ENCODE measurements at places on chromosomes 6 and 20. TPM values are rescaled to one million over a fixed set of nuclear protein-coding genes. Genes with fewer than 3 reads are reported as not detected.

DNA sequence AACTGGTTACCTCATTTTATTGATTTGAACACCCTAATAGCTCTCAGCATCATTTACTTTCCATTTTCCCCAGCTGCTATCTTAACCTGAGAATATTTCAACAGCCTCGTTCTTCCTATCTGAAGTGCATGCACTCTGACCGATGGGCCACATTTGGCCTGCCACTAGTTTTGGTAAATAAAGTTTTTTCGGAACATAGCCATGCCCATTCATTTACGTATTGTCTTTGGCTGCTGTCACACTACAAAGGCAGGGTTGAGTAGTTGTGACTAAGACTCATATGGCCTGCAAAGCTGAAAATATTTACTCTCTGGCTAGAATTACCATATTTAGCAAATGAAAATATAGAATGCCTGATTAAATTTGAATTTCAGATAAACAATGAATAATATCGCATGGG is 10.8 kb downstream of the ADGRF4 start:
- DNase-seq: no peak

DNA sequence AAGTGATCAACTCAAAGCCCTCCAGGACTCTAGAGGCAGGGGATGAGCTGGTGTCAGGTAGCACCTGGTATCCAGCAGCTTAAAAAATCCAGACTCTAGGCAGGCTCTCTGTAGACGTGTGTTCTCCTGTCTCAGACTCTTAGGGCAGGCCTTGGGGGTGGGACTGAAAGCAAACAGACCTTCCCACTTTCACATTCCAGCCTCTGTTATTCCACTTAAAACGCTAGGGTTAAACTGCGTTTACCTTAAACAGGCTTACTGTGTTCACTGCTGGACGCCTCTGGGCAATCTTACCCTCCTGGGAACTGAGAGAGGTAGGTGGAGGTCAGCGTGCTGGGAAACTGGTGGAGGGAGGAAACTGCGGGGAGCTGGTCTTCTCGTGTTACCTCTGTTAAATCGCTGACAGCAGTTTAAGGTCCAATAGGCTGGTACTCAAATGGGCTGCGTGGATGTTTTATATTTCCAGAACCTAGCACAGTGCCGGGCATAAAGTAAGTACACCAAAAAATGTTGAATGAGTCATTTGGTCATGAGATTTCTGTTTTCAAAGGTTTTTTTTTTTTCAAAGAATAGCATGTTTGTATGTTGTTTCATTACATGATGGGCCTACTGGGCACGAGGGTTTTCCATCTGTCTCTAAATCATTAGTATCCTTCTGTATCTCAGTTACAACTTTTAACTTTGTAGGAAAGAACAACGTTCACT is at the start of gene GCNT2:
Gene GCNT2, plus strand, starts transcription at position 248 of the 705 bp plus-strand sequence. CDS start 7,561 bp downstream, outside the sequence.
- DNase-seq: no peak

- no peak for DNase-seq
Observed at GRCh38 chr6:43983632-43984031, 143.6 kb downstream of the MRPL14 start.

DNA sequence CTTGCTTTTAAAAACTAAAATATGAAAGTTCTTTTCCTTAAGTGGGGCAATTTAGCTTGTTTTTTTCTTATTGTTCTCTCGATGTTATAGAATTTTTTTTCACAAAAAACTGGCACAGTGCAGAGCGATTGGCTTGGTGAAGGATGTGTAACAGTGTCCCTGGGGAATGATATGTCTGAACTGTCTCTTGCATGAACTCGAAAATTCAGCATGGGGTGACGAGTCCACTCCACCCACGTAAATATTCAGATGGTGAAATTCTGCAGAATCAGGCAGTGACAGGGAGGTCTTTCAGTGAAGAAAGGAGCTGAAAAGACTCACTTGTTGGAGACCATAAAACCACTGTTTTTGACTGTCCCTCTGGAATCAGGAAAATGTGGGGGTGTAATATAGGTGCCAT is 505.3 kb downstream of the MMUT start:
- DNase-seq: no peak

DNA sequence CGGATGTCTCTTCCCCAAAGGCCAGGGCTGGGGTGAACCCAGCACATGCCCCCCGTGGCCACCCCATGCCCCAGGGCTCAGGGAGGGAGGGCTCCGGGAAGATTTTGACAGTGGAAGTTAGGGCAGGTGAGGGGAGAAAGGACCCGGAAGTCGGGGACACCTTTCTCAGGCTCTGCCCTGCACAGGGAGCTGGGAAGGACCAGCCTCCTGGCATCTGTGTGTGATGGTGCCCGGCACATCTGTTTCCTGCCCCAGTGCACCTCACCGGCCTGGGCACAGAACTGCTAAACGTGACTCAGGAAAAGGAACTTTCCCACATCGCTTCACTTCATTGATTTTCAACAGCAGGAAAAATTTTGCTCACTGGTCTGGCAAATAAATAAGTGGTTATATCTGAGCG is 141.1 kb upstream of the AFDN start:
- DNase-seq: no peak

GRCh38 chr6:103018426-103018825 is 1624.9 kb downstream of the GRIK2 start:
- DNase-seq: no peak

GRCh38 chr6:127514179-127514772 is 4.9 kb downstream of the MTCL3 start:
- no peak for DNase-seq

- DNase-seq: no peak
Observed at GRCh38 chr6:160077526-160077925, 44.1 kb upstream of the SLC22A1 start.

GRCh38 chr6:161031721-161032495 is 40.3 kb downstream of the MAP3K4 start:
- DNase-seq: no peak

- no peak for DNase-seq
Observed at GRCh38 chr6:10552270-10552810, 31.2 kb downstream of the GCNT2 start.

GRCh38 chr6:97726378-97726777 is 443.4 kb upstream of the MMS22L start:
- no peak for DNase-seq

GRCh38 chr6:31763619-31763940 is 1.1 kb downstream of the SAPCD1 start:
- DNase-seq: no peak

DNA sequence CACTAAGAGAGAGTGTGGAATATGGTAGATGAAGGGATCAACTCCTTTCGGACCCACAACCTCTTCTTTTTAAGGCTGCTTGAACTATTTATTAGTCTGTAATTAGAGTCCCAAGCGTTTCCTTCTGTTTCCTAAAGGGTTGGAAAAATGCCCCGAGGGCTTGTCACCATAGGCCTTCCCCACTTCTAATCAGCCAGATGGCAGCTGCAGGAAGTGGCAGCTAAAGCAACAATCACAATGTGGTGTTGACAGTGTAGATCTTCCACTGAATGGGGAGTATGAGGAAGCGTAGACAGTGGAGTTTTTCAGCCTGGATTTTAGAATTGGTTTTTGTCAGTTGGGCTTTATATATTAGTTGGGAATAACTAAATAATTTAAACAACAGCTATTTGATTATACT is 40.6 kb downstream of the SLC35D3 start:
- no peak for DNase-seq

DNA sequence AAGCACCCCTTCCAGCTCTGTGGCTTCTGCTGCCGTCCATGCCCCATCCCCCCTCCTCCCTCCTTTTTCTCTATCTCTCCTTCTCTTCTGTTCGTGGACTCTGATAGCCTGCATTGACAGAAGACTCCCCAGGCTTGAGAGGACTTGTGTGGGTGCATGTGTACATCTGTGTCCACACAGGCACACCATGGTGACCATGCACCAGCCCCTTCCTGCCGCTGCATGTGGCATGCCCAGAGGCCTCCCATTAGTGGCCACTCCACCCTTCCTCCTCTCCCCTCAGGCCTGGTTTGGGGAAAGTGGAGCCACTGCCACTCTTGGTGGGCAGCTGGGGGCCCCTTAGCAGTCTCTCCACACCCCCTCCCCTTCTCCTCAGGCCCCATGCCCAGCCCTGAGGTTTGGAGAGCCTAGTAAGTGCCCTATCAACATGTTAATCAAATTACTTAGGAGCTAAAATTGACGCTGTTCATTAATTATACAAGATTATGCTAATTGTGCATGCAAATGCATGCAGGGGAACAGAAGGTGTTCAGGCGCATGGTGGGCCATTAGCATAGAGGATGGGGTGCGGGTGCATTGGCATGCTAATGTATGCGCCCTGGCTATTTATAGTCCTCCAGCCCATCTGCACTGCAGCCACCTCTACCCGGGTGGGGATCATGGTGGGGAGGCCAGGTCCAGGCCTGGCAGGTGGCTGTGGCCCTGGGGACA is 45.9 kb downstream of the EBF4 start:
- no peak for DNase-seq

- DNase-seq: no peak
Observed at GRCh38 chr6:114008331-114008730, 37.4 kb upstream of the HDAC2 start.

DNA sequence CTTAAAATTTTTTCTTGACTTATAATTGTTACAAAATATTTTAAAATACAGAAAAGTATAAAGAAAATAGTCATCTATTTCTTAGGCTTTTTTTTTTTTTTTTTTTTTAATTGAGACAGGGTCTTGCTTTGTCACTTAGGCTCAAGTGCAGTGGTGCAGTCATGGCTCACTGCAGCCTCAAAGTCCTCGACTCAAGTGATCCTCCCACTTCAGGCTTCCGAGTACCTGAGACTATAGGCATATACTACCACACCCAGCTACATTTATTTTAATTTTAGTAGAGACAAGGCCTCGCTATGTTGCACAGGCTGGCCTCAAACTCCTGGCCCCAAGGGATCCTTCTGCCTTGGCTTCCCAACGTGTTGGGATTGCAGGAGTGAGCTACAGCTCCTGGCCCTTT is 5.3 kb upstream of the ACAT2 start:
- no peak for DNase-seq

DNA sequence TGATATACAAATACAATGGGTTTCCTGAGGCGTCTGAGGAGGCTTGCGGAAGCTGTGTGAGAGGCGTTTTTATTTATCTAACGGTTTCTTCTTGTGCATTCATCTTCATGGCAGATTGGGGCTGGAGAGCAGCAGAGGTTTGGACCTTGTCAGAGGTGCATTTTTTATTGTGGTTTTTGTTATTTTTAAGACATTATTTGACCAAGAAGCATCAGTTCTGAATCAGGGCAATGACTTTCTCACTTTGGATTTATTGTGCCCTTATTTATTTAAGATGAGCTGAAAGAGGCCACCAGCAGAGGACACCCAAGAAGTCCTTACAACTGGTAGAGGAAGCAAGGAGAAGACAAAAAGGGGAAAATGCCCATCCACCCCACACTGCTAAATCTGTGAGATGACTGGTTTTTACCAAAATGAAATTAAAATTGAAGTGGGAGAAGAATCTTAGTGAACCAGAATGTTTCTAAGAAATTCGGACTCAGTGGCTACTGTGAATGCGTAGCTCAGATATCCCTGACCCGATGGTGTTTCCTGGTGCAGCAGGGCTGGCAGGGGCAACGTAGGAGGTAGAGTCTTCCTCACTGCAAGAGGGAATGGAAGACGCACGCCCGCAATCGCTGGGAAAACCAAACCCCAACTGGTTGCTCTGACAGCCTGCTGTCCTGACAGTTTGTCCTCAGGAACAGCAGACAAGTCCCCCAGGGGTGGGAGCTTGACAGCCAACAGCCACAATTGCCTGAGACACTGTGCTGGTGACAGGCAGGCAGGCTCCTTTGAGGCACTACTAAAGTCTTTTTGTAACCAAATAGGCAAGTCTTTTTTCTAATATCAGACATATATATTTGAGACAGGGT is 14.2 kb downstream of the PRR18 start:
- DNase-seq: no peak

- peak; percentile 99 for DNase-seq
Observed at GRCh38 chr20:58907320-58908137, 55.0 kb downstream of the GNAS start.

DNA sequence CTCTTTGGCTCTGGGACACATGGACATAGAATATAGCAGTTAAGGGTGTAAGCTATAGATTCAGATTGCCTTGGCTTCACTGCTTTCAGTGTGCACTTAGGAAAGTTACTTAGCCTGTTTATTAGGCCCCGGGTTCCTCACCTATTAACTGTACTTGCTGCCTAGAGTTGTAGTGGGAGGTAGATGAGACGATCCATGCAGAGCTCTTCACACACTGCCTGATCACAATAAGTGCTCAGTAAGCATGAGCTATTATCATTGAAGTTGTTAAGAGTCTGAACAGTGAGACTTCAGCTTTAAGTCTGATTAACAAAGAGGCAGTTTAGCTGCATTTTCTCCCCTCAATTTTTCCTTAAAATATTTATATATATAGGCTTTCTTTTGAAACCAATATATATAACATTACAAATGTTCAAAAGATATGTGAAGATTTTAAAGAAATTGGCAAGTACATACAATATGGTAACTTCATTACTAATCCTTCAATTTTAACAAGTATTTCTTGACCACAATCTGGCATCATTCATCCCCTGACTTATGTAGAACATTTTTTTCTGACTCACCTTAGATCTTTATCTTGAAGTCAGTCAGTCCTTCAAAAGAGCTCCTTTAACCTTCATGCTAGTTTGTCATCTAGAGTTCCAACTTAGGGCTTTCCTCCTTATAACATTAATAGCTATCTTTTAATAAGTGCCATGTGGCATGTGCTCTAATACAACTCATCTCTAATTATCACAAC is 20.5 kb upstream of the SUPT3H start:
- no peak for DNase-seq

- peak; percentile 65 for DNase-seq
Observed at GRCh38 chr20:1313236-1313964, 15.5 kb downstream of the SDCBP2 start.

DNA sequence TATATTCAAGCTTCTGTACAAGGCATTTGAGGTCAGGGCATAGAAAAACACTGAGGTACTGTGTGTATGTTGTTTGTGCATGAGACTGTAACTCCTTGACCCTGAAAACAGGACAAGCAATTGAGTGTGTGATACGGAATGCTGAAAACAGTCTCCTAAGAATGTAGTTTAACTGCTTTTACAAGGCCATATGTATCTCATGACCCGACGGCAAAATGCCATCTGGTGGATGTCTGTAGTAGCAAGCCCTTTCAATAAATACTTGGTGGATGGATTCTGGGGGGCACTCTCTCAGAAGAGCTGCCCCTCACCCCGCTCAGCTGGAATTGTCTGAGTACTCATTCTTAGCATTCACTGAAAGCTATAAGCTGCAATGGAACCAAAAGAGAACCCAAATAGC is 69.3 kb upstream of the EYS start:
- peak; percentile 6 for DNase-seq

ESR1 gene
- 1.1 TPM for polyA plus RNA-seq

LCA5 gene
- 4.6 TPM for polyA plus RNA-seq

HEY2 gene
- polyA plus RNA-seq: 1.4 TPM

RNF182 gene
- 0.03 TPM for polyA plus RNA-seq

MUC22 gene
- not detected for polyA plus RNA-seq

MOG gene
- not detected for polyA plus RNA-seq

BPIFB4 gene
- 0.07 TPM for polyA plus RNA-seq

SLCO4A1 gene
- polyA plus RNA-seq: 2.9 TPM

GNAS-AS1 gene
- 0.10 TPM for polyA plus RNA-seq

JAG1 gene
- polyA plus RNA-seq: 8.5 TPM

HLA-F gene
- 285 TPM for polyA plus RNA-seq

RAMACL gene
- 0.22 TPM for polyA plus RNA-seq

GABBR1 gene
- polyA plus RNA-seq: 49.6 TPM
